Esophagus squamous epithelium (tissue), 5 donors: ENCODE measurements at places on chromosomes 4 and X.

GRCh38 chrX:5632061-5632614 is 596.5 kb downstream of the NLGN4X start:
- no peak for DNase-seq

GRCh38 chr4:111847296-111848008 is 297.8 kb upstream of the FAM241A start:
- DNase-seq: no peak

DNA sequence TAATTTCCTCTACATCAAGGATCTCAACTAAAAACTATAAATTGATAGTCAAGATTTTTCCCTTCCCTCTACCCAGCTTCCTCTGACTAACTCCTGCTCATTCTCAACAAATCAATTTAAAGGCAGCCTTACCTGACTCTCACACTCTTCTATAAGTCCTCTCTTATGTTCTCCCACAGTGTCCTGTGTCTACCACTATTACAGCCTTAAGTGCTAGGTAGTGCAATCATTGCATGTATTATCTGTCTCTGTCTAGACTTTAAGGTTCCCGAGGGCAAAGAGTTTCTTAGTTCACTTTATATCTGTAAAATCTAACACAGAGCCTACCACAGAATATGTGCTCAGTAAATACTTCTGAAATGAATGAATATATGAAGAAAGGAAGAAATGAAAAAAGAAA is 123.7 kb downstream of the BTC start:
- no peak for DNase-seq

DNA sequence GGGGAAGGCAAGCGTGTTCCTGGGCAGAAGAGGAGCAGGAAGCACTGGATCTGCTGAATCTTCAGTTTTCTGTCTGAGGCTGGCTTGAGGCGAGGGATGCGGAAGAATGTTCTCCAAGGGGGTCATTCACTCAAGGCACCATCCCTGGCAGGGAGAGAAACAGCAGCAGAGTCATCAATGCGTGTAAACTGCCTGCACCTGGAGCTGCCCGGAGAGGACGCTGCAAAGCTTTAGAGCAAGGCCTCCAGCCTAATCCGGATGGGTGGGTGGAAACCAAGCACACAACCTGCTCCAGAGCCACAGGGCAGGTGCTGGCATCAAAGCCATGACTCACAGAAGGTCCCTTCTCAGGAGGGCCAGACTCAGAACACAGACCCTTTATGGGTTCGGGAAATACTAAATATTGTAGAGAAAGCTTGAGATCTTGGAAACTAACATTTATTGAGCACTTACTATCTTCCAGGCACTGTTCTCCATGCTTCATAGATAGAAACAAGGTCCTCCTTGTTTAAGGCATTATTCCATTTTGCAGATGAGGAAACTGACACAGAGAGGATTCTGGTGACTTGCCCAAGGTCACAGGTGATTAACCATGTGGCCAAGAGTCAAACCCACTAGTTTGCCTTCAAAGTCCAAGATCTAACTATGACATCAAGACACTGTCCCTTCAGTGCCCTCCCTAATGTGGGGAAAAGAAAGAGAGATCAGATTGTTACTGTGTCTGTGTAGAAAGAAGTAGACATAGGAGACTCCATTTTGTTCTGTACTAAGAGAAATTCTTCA is 7.7 kb downstream of the PROM1 start:
- DNase-seq: no peak

DNA sequence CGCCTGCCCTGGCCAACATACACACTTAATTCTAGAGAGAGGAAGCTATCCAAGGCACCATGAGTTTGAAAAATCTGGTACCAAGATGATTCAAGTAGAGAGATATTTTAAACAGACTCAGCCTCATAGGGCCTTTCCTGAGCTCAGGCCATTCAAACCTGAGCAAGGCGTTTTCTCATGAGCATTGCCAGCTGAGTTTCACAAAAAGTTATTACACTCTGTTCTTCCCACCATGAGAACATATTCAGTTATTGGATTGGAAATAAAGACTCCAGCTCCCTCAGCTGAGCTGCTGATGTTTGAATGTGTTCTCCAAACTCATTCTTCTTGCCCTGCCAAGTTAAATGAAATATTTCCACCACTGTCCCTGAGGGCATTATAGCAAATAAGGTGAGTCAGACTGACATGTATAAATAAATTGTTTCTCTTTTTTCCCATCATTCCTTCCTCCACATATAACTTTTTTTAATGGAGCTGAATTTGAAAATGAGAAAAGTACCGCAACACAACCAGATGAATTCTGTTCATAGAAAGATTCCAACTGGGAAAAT is 429.6 kb downstream of the RAB28 start:
- DNase-seq: no peak

GRCh38 chrX:19702856-19703255 is 184.5 kb downstream of the SH3KBP1 start:
- no peak for DNase-seq

DNA sequence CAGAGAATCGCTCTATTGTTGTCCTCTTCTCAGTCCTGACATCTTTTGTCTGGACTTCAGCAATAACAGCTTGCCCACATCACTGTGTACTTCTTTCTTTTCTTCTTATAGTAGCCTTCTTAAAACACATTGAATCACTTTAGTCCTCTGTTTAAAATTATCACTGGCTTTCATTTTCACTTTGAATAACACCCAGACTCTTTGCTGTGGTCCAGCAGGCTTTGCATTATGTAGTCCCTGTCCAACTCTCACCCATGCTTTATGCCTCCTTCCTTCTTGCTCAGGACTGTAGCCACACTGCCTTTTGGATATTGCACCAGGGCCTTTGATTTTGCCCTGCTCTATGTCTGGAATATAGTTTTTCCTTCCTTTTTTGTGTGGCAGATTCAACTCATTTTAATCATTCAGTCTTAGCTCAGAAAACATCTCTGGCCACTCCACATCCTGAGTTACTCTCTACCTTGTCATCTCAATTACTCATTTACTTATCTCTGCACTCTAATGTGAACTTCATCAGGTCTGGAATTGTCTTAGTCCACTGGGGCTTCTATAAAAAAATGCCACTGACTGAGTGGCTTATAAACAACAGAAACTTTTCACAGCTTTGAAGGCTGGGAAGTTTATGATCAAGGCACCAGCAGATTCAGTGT is 168.2 kb downstream of the C4orf33 start:
- no peak for DNase-seq

GRCh38 chr4:53545942-53546581 is 45.2 kb downstream of the LNX1 start:
- DNase-seq: no peak

DNA sequence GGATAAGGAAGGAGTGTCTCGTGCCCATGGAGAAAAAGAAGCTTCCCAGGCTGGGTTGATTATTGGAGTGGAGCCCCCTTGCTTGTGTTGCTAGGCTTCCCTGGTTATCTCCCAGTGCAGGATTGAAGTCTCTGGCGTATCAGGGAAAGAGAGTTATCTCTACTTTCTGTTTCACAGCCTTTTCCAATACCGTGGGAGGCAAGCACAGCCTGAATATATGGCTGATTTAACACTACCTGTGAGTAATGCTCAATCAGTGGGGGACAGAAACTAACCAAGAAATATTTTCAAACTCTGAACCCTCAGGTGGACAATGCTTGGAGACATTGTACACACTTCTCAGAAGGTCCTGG is 65.2 kb downstream of the SERPINA7 start:
- DNase-seq: no peak

GRCh38 chr4:14562901-14563300 is 439.4 kb upstream of the CPEB2 start:
- DNase-seq: no peak

- DNase-seq: no peak
Measured at GRCh38 chr4:154916068-154916467, 135.0 kb downstream of the RBM46 start.

DNA sequence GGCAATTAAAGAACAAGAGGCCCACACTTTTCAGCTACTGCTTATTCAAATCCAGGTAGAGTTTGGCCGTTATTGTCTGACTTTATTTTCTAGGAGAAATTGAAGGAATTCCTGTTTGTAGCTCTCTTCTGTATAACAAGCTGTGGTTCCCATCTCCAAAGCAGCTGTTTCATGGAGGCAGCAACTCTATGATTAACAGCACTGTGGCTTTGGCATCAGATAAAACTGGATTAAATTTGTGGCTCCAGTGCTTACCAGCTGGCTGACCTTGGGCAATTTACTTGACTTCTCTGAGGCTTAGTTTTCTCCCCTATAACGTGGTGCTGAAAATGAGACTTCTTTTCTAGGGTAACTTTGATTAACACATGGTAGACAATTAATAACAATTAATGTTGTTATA is 28.1 kb downstream of the SLC30A9 start:
- DNase-seq: no peak

DNA sequence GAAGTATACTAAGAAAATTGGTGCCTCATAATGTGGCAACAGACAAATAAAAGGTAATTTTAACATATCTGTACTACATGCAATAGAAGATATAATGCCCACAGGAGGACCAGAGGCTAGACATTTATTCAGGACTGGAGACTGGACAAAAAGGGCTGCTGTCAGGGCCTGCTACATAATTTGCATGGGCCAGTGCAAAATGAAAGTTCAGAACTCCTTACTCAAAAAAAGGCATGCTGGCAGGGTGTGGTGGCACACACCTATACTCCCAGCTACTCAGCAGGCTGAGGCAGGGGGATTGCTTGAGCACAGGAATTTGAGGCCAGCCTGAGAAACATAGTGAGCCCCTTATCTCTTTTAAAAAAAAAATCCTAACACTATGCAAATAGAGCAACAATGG is 12.4 kb upstream of the MAOA start:
- no peak for DNase-seq
